Vein endothelial cell (primary cell): ENCODE measurements at places on chromosomes 16 and 17. TPM values are rescaled to one million over a fixed set of nuclear protein-coding genes. Genes with fewer than 3 reads are reported as not detected.

Gene CNTNAP4
- not detected in 2 replicates for total RNA-seq

Gene PRSS21
- 0.33 and 1.2 TPM in 2 replicates for total RNA-seq

Gene PERCC1
- 0.19 TPM in 1 of 2 replicates, not detected in the other for total RNA-seq

Gene SCARF1
- total RNA-seq = 141 and 152 TPM in 2 replicates

Gene KRT33B
- total RNA-seq = not detected in 2 replicates

Gene USP7
- total RNA-seq = 66.0 and 67.3 TPM in 2 replicates

Gene CENPX
- total RNA-seq = 33.0 and 45.1 TPM in 2 replicates

Gene TBX4
- under 0.01 TPM in 1 of 2 replicates, not detected in the other for total RNA-seq

Gene NXN
- total RNA-seq = 61.4 and 94.7 TPM in 2 replicates

Gene MLKL
- total RNA-seq = 17.6 and 20.6 TPM in 2 replicates

Gene CRHR1
- total RNA-seq = not detected in 2 replicates

Gene B3GNT9
- 2.3 and 2.4 TPM in 2 replicates for total RNA-seq

Gene OGFOD1
- total RNA-seq = 63.7 and 103 TPM in 2 replicates

Gene KRT32
- not detected in 2 replicates for total RNA-seq

Gene FAM20A
- total RNA-seq = not detected in 2 replicates

Gene KRTAP3-3
- total RNA-seq = not detected in 2 replicates

Gene RAB40C
- total RNA-seq = 15.0 and 17.0 TPM in 2 replicates

Gene NPIPA8
- 0.19 TPM in 1 of 2 replicates, not detected in the other for total RNA-seq

Gene PYY
- 0.33 TPM in 1 of 2 replicates, not detected in the other for total RNA-seq

Gene CCDC78
- total RNA-seq = 1.3 and 1.6 TPM in 2 replicates

Gene CBX1
- 45.4 and 50.8 TPM in 2 replicates for total RNA-seq

Gene KRTAP2-1
- not detected in 2 replicates for total RNA-seq

Gene KRT28
- total RNA-seq = not detected in 2 replicates

Gene SLC6A2
- not detected in 2 replicates for total RNA-seq

Gene CNTNAP1
- total RNA-seq = 23.8 and 30.2 TPM in 2 replicates

Gene ATP2A3
- total RNA-seq = under 0.01 TPM in 1 of 2 replicates, not detected in the other

Gene WFIKKN1
- total RNA-seq = under 0.01 and 0.19 TPM in 2 replicates

Gene PTX4
- total RNA-seq = 0.19 TPM in 1 of 2 replicates, not detected in the other

Gene C16orf92
- not detected in 2 replicates for total RNA-seq

Gene GCGR
- not detected in 2 replicates for total RNA-seq

Gene PTRH2
- total RNA-seq = 20.3 and 26.4 TPM in 2 replicates

Gene BLMH
- 52.4 and 63.0 TPM in 2 replicates for total RNA-seq

Gene CD300LF
- not detected in 2 replicates for total RNA-seq

Gene KRTAP4-1
- not detected in 2 replicates for total RNA-seq

Gene ZSCAN10
- total RNA-seq = not detected in 2 replicates

Gene LITAFD
- total RNA-seq = not detected in 2 replicates

Gene GLG1
- 149 and 159 TPM in 2 replicates for total RNA-seq

Gene CDRT15L2
- total RNA-seq = not detected in 2 replicates

Gene CRYM
- not detected in 2 replicates for total RNA-seq

Gene TEX14
- under 0.01 TPM in 2 replicates for total RNA-seq

Gene MAP2K6
- 7.5 and 7.8 TPM in 2 replicates for total RNA-seq

Gene KCNJ2
- total RNA-seq = 7.8 and 13.8 TPM in 2 replicates

Gene MVD
- total RNA-seq = 36.3 and 50.8 TPM in 2 replicates

Gene SEPTIN1
- total RNA-seq = not detected in 2 replicates

Gene FBXO39
- 0.19 and 5.9 TPM in 2 replicates for total RNA-seq

Gene SBK1
- 0.10 and 0.33 TPM in 2 replicates for total RNA-seq

Gene PDPR
- 39.5 and 40.0 TPM in 2 replicates for total RNA-seq

Gene SULT1A4
- total RNA-seq = 1.3 and 9.5 TPM in 2 replicates

Gene PSMD7
- 66.6 and 88.7 TPM in 2 replicates for total RNA-seq

Gene SDR42E2
- total RNA-seq = not detected in 2 replicates

Gene TLCD3A
- 23.3 and 34.3 TPM in 2 replicates for total RNA-seq

Gene HAP1
- under 0.01 and 0.29 TPM in 2 replicates for total RNA-seq

Gene KRTAP9-4
- total RNA-seq = not detected in 2 replicates

Gene KRT31
- total RNA-seq = not detected in 2 replicates

Gene GNGT2
- total RNA-seq = 2.8 and 4.6 TPM in 2 replicates

Gene CACNG5
- not detected in 2 replicates for total RNA-seq

Gene EPOP
- 2.4 and 3.3 TPM in 2 replicates for total RNA-seq

Gene CPHXL2
- total RNA-seq = not detected in 2 replicates

Gene AKAP1
- total RNA-seq = 18.9 and 19.7 TPM in 2 replicates

Gene GUCY2D
- not detected in 2 replicates for total RNA-seq
